ENCODE measurements at places on chromosomes 7 and 10. TPM values are rescaled to one million over a fixed set of nuclear protein-coding genes. Genes with fewer than 3 reads are reported as not detected.

Gene SUN3
- not detected for total RNA-seq

GRCh38 chr10:78672918-78673317 is 395.8 kb upstream of the ZMIZ1 start:
- DNase-seq, result no peak

DNA sequence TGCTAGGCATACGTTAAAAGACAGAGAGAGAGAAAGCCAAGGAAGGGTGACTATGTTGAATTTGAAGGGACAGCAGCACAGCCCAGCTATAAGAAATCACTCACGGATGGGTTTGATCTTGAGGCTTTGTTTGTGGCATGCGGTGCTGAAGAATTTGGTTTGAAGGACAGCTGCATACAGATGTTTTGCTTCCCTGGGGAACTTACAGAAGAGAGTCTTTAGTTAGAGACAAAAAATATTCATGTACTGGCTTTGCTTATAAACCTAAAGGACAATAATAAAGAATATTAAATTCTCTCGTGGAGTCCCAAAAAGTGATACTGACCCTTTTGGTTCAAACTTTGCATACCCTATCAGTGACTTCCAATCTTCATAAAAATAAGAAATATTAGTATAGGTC is 491.4 kb downstream of the NEBL start:
- no peak for DNase-seq

GRCh38 chr10:110508806-110509544 is 11.3 kb downstream of the DUSP5 start:
- no peak for DNase-seq

DNA sequence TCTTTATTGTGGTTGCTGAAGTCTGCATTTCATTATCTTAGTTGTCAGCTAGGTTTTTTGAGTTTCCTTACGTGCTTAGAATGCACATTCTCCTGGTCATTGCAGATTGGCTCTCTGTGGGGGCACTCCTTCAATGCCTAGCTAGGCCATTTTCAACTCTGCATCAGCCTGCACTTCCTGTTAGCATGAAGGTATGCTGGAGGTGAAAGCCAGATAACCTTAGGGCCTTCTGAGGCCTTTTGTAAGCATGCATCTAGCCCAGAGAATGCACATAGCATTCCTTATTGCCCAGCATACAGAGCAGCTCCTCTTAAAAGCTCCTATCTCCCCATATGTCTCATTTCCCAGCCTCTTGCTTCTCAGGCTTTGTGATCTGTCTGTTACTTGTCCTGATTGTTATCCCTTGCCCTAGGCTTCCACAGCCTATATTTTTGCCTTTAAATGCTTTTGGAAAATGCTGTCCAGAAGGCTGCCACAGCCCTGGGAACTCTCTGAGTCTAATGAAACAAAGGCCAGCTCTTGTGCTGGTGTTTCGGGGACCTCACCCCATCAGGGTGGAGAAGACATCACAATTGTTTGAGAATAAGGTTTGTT is 108.1 kb upstream of the IGFBP3 start:
- DNase-seq, result no peak

GRCh38 chr10:68332259-68333057 is at the start of gene PBLD:
PBLD (minus strand) TSS chr10:68332928; CDS start chr10:68306844, 26,084 bp downstream.
- peak; percentile 73 for DNase-seq

DNA sequence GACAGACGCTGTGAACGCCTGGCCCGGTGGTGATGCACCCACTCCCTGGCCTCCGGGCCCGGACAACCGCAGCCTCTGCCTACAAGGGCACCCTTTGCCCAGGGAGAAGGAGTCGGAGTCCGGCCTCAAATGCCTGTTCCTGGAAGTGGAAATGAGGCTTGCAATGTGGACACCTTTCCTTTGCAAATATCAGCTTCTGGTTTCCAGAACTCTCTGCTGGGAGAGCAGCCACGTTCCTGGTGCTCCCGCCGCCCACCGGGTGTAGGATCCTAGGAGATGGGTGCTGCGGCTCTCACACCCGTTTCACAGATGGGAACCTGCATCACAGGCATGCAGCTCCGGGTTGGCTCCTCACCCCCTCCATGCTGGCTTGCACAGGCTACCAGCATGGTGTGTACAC is 2.9 kb downstream of the FOXL3 start:
- DNase-seq, result no peak

GRCh38 chr10:62707810-62708209 is 96.7 kb upstream of the ADO start:
- DNase-seq, result no peak
